ENCODE measurements at places on chromosomes 7 and 10.

DNA sequence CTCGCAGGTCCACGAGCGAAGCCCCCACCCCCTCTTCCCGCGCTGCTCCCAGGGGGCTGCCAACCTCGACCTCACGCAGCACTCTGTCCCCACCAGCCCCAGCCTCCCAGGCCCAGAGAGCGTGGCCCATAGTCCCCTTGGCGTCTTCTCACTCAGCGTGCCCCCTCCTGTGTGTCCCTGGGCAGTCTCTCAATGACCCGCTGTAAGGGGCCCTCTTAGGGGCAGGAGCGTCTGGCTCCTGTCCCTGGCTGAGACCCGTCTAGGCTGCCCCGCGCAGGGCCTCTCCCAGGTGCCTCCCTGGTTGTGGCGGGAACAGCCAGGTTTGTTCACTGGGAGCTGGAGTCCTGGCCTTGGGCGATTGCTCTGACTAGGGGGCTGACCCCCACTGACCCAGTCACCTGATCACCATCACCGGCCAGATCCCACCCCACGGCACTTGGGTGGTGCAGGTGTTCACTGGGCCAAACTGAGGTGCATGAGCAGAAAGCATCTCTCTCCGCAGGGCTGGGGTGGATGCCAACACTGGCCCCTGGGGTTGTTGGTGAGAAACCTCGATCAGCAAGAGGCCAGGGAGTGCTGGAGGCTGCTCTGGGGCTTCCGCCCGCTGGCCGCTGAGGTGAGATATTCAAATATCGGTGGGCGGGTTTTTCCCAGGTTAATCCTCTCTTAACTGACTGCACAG is 12.6 kb upstream of the WDFY4 start:
- no peak for DNase-seq

DNA sequence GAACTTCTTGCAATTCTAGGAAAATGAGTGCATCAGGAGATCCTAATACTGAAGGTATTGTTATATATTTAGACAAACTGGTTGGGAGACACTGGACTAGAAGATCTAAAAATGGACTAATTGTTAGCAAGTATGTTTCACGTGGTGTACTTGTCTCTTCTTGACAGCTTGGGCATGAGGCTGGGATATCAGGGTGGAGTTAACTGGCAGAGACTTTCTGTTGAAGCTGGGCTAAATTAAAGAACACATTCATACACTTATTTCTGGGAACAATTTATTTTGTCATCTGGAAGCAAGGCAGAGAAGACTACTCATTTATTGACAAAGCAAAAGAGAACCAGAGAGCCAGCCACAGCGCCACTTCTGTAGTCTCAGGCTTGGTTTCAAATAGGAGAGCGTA is 25.9 kb downstream of the TYW1 start:
- DNase-seq: no peak

- DNase-seq: no peak
Observed at GRCh38 chr7:138848056-138848980, 50.3 kb upstream of the ATP6V0A4 start.

DNA sequence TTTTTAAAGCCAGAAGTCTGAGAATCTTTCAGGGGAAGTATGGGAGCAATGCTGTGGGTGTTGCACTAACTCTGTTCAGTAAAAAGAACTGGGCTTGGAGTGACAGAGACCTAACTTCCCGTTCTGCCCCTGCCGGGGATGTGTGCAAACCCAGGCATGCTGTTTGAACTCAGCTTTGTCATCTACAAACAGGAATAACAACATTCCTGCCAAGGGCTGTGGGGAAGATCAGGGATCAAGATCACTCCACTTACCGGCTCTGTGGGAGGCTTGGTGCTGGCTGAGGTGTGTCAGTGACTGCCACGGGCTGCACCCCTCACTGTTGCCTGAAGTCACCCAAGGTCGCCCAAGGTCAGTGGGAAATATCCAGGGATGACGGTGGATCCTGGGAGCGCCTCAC is 23.1 kb upstream of the DRGX start:
- no peak for DNase-seq

- no peak for DNase-seq
Observed at GRCh38 chr10:102408728-102409603, 9.6 kb downstream of the PSD start.

- DNase-seq: no peak
Observed at GRCh38 chr7:124764847-124765400, 668 bp downstream of the GPR37 start.

DNA sequence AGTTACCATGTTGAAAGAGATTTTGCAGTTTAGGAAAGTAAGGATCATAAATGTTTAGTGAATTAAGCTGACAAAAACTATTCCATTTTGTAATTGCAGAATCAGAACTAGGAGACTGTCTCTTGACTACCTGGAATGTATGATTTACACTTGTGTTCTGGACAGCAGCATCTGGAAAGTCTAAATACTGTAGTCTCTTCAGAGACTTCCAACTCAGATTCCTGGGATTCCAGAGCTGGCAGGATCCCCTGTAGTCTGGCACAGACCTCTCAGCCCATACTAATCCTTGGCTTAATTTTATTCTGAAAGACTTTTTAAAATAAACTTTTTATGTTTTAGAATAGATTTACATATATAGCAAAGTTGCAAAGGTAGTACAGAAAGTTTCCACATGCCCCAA is 452.7 kb downstream of the DPP6 start:
- no peak for DNase-seq

Data from esophagus squamous epithelium (tissue), 5 donors.